ENCODE measurements at places on chromosomes 11 and 22. TPM values are rescaled to one million over a fixed set of nuclear protein-coding genes. Genes with fewer than 3 reads are reported as not detected.

GRCh38 chr11:116420770-116421528, 351.8 kb downstream of the BUD13 start:
- no peak overlapping the region for H3K4me3 ChIP-seq
- H3K36me3 ChIP-seq = no peaks in the 10 kb centered on the region
- H3K27ac ChIP-seq = no peak overlapping the region
- no peak for DNase-seq
- H3K4me1 ChIP-seq = no peaks in the 10 kb centered on the region

GRCh38 chr22:38338772-38339379, 21.6 kb upstream of the CSNK1E start:
- H3K36me3 ChIP-seq = no peaks in the 10 kb centered on the region
- no peak for DNase-seq
- H3K4me1 ChIP-seq = no peaks in the 10 kb centered on the region

- H3K4me1 ChIP-seq = no peaks in the 10 kb centered on the region
- no peaks in the 10 kb centered on the region for H3K36me3 ChIP-seq
- no peak overlapping the region for H3K4me3 ChIP-seq
- no peak overlapping the region for H3K27ac ChIP-seq
- no peaks in the 10 kb centered on the region for H3K27me3 ChIP-seq
Measured at GRCh38 chr11:92272651-92273050, 48.0 kb downstream of the FAT3 start.

DNA sequence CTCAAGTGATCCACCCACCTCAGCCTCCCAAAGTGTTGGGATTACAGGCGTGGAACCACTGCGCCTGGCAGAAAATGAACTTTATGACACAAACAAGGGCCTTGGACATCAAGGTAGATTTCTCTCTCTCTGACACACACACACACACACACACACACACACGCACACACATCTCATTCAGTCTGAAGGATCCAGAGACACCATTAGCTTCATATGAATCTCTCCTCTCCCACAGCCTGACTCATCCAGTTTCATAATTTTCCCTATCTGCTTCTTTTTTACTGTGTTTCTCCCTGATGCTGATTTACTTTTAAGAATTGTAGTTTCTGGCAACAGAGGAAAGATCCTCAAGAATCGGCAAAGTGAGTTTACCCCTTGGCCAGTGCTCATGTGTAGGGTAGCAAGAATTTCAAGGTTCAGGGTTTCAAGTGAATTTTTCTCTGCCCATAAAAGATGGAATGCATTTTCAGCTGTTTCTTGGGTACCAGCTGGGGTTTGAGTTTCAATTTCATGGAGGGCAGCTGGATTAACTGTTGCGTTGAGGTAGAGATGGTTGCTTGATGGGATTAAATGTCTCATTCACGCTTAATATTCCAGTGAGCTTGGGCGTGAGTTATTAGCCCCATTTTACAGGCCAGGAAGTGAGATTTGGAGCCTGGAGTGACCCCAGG, 3.5 kb downstream of the MYO18B start:
- no peaks in the 10 kb centered on the region for H3K4me1 ChIP-seq
- H3K27me3 ChIP-seq = no peaks in the 10 kb centered on the region
- no peak overlapping the region for H3K4me3 ChIP-seq
- no peak for DNase-seq
- no peaks in the 10 kb centered on the region for H3K36me3 ChIP-seq
- peak overlapping the region; percentile 88 for H3K27ac ChIP-seq

DNA sequence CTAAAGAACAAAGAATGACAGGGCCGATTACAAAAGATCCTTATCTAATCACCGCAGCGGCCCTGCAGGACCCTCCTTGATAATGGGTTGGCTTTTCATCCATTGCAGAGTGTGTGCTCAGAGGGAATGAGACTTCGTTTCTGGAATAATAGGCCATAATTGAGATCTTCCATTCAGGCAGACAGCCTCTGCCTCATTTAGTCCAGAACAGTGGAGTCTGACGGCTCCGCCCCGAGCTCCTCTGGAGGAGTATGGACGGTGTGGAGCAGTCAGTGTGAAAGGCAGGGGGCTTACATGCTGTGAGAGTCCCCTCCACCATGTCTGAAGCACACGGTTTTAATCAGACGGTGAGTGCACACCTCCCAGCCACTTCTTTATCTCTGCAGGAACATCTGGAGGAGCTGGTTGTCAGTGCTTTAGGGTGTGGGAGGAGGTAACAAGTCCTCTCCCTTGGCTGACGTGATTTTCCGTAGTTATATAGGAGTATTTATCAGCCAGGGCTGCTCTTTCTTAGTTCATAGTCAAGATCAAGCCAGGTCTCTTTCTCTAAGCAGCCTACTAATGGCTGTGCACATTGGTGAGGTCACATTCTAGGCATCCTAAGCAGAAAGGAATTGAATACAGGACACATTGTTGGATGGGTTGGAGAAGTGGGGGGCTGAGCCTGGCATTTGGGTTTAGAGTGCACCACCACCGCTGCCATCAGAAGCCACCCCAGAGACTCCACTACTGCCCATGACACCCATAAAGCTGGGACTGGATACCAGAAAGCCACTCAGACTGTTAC, 1477.9 kb downstream of the TBC1D22A start:
- H3K4me3 ChIP-seq = no peak overlapping the region
- H3K27me3 ChIP-seq = no peaks in the 10 kb centered on the region
- peak; percentile 32 for DNase-seq
- H3K27ac ChIP-seq = no peak overlapping the region

DNA sequence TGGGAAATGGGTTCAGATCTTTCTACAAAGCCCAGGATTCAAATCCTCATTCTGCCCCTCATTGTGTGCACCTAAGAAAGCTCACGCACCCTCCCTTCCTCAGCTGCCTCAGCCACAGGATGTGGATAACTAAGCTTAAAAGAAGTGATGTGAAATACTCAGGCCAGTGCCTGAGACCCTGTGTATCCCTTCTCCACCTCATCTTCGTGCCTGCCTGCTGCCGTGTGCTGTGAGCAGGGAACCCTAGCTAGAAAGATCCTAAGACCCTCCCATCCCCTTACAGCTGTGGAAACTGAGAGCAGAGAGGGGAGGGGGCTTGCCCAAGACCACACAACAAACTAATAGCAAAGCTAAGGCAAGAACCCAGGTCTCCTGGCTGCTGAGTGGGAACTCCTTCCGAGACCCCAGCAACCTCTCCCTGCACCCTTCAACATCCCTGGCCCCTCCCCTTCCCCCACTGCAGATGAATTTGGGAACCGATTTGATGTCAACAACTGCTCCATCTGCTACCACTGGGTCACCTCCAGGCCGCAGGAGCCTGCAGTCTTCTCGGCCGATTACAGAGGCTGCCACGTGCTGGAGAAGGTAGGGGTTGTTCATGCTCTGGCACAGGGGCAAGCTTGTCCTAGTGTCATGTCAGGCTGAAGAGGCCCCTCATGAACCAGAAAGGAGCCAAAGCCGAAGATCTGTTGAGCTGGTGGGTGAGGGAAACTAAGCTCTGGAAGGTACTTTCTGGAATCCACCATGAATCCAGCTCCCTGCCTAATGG, 1.5 kb downstream of the ZP1 start:
- no peak overlapping the region for H3K4me3 ChIP-seq
- H3K27me3 ChIP-seq = no peaks in the 10 kb centered on the region
- no peak overlapping the region for H3K27ac ChIP-seq
- no peaks in the 10 kb centered on the region for H3K36me3 ChIP-seq

- H3K27ac ChIP-seq = peak overlapping the region; percentile 90
- no peaks in the 10 kb centered on the region for H3K27me3 ChIP-seq
- peak; percentile 72 for DNase-seq
- H3K4me3 ChIP-seq = no peak overlapping the region
- no peaks in the 10 kb centered on the region for H3K36me3 ChIP-seq
Measured at GRCh38 chr11:62445314-62445740, 26.5 kb downstream of the SCGB1A1 start.

DNA sequence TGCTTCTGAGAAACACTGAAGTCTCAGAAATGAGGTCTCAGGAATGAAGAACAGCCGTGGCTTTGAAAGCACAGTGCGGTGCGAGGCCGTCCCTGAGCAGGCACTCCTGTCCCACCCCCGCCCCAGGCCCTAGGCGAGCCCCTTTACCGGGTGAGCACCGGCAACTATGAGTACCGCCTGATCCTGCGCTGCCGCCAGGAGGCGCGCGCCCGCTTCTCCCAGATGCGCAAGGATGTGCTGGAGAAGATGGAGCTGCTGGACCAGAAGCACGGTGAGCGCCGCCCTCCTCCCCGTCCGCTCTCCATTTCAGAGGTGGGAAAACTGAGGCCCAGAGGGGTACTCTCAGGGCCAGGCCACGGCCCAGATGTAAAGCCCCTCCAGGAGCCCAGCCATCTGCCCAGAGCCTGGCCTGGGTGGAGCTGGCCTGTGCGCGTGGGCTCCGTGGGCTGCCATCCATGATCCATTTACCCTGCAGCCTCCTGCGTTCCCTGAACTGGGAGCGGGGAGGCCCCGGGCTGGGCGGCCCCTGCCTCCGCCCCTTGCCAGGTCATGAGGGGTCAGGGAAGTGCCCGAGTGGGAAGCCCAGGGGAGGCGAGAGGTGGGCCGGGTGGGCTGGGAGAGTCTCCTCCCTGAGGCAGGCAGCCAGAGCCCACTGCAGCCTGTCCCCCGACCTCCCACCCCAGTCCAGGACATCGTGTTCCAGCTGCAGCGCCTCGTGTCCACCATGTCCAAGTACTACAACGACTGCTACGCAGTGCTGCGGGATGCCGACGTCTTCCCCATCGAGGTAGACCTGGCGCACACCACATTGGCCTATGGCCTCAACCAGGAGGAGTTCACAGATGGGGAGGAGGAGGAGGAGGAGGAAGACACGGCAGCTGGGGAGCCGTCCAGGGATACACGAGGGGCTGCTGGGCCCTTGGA, 9.5 kb downstream of the SLC16A8 start:
- no peak for DNase-seq
- H3K27ac ChIP-seq = no peak overlapping the region
- no peaks in the 10 kb centered on the region for H3K27me3 ChIP-seq
- no peak overlapping the region for H3K4me3 ChIP-seq
- peaks cover 28% of the 10 kb centered on the region for H3K36me3 ChIP-seq

GRCh38 chr11:62439785-62440602, 21.2 kb downstream of the SCGB1A1 start:
- H3K27me3 ChIP-seq = no peaks in the 10 kb centered on the region
- peaks cover 35% of the 10 kb centered on the region for H3K4me1 ChIP-seq
- DNase-seq = peak; percentile 85
- no peaks in the 10 kb centered on the region for H3K36me3 ChIP-seq

DNA sequence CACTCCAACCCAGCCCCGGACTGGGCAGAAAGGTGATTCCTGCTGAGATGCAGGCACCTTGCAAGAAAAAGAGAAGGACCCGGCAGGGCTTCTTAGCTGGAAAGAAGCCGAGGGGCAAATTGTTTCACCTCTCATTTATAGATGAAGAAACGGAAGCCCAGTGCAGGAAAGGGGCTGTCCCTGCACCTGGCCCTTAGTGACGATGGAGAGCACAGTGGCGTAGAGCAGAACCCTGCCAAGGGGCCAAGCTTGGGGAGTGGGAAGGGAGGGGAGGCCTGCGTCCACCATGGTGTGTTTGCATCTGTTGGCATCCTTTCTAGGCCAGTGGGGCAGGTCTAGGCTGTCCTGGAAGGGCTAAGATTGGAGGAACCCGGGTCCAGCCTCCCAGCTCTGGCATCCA, 7.8 kb upstream of the MS4A15 start:
- H3K36me3 ChIP-seq = no peaks in the 10 kb centered on the region

- H3K27ac ChIP-seq = no peak overlapping the region
- no peak for DNase-seq
- no peak overlapping the region for H3K4me3 ChIP-seq
Measured at GRCh38 chr11:7524462-7525235, 10.8 kb downstream of the PPFIBP2 start.

DNA sequence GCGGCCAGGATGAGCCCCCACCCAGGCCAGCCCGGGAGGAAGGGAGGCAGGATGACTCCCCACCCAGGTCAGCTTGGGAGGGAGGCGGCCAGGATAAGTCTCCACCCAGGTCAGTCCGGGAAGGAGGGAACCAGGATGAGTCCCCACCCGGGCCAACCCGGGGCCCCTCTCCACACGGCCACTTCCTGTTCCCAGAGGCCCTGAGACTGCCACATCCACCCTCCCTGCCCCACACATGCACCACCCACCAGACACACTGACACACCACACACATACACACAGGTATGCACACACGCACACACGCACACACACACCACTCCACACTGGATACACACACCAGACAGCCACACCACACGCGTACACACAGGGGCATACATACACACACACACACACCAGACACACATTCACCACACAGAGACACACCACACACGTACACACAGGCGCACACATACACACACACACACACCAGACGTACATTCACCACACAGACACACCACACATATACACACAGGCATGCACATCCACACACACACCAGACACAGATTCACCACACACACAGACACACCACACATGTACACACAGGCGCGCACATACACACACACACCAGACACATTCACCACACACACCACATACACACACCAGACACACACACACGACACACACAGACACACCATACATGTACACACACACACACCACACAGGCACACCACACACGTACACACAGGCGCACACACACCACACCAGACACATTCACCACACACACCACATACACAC, 84.9 kb upstream of the PRR5 start:
- no peaks in the 10 kb centered on the region for H3K4me1 ChIP-seq
- no peak overlapping the region for H3K4me3 ChIP-seq
- H3K27me3 ChIP-seq = no peaks in the 10 kb centered on the region
- H3K27ac ChIP-seq = no peak overlapping the region
- DNase-seq = no peak
- no peaks in the 10 kb centered on the region for H3K36me3 ChIP-seq

GRCh38 chr11:85912414-85912813, 57.2 kb downstream of the CCDC83 start:
- H3K27ac ChIP-seq = no peak overlapping the region
- no peaks in the 10 kb centered on the region for H3K36me3 ChIP-seq
- no peak overlapping the region for H3K4me3 ChIP-seq
- no peaks in the 10 kb centered on the region for H3K27me3 ChIP-seq
- no peaks in the 10 kb centered on the region for H3K4me1 ChIP-seq

PKDREJ gene
- total RNA-seq = 0.07 TPM

SLC22A9 gene
- total RNA-seq = not detected

RTL10 gene
- 7.9 TPM for total RNA-seq

GLB1L3 gene
- not detected for total RNA-seq

SYT7 gene
- total RNA-seq = 19.2 TPM

LGR4 gene
- 40.6 TPM for total RNA-seq

SYT9 gene
- total RNA-seq = 0.16 TPM

NCF4 gene
- 3.9 TPM for total RNA-seq

PGA3 gene
- total RNA-seq = 0.33 TPM

KDELR3 gene
- 8.0 TPM for total RNA-seq
